A673 (cell line): ENCODE measurements at places on chromosomes 3 and 15. TPM values are rescaled to one million over a fixed set of nuclear protein-coding genes. Genes with fewer than 3 reads are reported as not detected.

- DNase-seq: peak; percentile 64
Measured at GRCh38 chr3:169813757-169814517, 1.2 kb upstream of the LRRC34 start.

DNA sequence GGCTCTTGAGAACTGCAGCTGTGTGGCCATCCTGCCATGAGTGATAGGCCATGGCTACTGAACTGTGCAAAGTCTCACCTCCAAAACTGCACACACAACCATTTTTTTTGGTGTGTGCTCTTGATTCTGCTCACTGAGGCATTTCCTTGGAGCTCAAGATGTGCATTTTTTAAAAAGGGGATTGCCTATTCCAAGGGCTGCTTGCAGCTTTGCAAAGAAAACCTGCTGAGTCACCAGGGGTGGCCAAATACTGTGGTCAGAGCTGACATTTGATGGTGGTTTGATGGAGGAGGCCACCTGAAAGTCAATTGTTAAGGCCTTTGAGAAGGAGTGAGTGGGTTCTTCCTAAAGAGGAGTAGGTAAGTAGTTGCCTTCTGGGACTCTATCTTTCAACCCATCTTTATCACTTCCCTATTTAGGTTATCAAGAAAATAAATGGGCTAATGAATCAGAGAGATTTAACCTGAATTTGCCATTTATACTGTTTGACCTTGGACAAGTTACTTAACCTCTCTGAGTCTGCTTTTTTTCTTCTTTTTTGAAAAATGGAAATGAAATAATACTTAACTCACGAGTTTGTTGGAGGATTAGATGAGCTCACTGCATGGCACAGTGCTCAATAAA is 87.9 kb downstream of the CHST2 start:
- no peak for DNase-seq

CGNL1 gene
- 0.58 and 1.1 TPM in 2 replicates for total RNA-seq

GRCh38 chr3:51374456-51374855 is 10.6 kb upstream of the MANF start:
- no peak for DNase-seq

- DNase-seq: no peak
Measured at GRCh38 chr15:70643783-70644125, 119.6 kb downstream of the UACA start.

VGLL3 gene
- total RNA-seq: 20.7 and 26.8 TPM in 2 replicates

GRCh38 chr15:35215093-35215492 is 130.0 kb upstream of the NANOGP8 start:
- DNase-seq: no peak

KNG1 gene
- not detected in 2 replicates for total RNA-seq

MUC20 gene
- total RNA-seq: 1.1 and 1.3 TPM in 2 replicates

DNA sequence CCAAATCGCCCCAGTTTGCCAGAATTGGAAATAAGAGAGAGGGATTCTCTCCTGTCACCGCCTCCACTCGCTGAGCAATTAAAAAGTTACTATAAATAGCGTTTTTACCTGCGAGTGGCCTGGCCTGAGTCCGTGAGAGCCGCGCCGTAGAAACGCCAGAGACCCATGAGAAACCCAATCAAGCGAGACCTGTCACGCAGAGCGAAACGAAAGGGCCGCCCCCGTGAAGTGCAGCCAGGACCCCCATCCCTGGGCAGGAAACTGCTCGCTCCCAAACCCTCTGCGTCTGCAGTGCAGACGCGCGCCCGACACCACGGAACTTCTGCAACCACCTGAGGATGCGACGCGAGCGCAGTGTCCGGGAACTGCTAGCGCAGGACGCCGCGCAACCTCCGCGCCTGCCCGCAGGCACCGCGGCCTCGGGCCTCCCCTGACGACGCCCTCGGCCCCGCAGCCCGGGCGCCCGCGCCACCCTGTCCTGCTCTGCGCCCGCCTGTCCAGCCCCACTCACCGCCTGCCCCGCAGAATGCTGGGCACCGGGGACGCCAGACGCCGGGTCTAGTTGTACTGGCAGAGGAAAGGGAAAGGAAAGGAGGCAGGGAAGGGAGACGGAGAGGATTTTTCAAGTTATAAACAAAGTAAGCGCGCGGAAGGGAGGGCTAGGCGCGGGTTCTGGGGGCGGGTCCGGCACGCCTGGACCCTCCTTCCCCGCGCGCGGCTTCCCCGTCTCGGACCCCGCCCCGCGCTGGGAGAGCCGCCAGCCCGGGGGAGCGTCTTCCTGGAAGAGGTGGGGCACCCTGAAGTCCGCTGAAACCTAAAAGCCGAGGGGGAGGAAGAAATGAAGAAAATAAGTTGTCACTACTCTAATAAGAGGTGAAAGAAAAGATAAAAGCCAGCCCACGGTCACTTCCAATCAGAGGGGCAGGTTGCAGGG is at the start of gene PLSCR4:
Gene PLSCR4 (minus strand): TSS at position 657 of the 934 bp plus-strand sequence. CDS start 29,034 bp downstream, outside the sequence.
- peak; percentile 60 for DNase-seq

- no peak for DNase-seq
Measured at GRCh38 chr3:122410111-122410510, 5.8 kb downstream of the WDR5B start.

FAH gene
- 2.0 and 5.3 TPM in 2 replicates for total RNA-seq

DNA sequence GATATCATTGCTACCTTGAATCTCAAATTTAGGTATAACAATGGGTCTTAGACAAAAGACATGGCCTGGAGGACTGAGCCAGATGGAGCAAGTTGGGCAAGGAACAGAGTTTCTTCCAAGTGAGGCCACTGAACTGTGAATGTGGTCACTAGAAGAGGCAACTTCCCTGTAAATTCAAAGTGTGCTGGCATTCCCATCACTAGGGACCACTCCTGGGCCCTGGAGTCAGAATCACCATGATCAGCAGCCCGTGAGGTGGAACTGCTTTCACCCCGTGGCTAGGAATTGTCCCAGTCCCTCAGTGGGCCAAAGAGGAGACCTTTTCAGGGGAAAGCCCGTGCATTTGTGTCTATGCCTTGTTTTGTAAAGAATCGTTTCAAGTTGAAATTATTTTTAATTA is 47.3 kb downstream of the HES1 start:
- DNase-seq: no peak

GRCh38 chr15:51315726-51316125 is 22.7 kb downstream of the CYP19A1 start:
- DNase-seq: no peak

CCRL2 gene
- not detected in 2 replicates for total RNA-seq

GRCh38 chr15:91291673-91292072 is 191.6 kb downstream of the SV2B start:
- DNase-seq: peak; percentile 12

LRRC31 gene
- not detected in 2 replicates for total RNA-seq

- no peak for DNase-seq
Measured at GRCh38 chr3:67228136-67228535, 230.0 kb downstream of the KBTBD8 start.

USP19 gene
- total RNA-seq: 37.5 and 44.9 TPM in 2 replicates

DLEC1 gene
- total RNA-seq: not detected in 2 replicates

ZNF106 gene
- 98.1 and 102 TPM in 2 replicates for total RNA-seq

GRCh38 chr3:34323517-34323916 is 525.1 kb downstream of the PDCD6IP start:
- no peak for DNase-seq

GRCh38 chr15:41996921-41997592 is 23.8 kb downstream of the PLA2G4E start:
- no peak for DNase-seq

DNA sequence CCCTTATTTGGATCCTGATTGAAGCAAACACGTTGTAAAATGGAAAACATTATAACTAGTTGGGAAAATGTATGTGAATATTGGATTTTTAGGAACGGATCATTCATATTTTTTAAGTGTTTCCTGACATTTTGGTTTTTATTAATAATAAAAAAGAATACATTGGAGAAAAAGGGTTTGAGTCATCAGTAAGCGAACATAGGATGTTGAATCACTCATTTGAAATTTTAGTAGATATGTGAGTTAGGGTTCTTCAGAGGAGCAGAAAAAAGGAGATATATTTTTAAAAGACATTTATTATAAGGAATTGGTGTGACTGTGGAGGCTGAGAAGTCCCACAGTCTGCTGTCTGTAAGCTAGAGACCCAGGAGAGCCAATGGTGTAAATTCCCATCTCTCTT is 258.5 kb downstream of the PTPRG start:
- DNase-seq: no peak

FNDC3B gene
- total RNA-seq: 43.2 and 50.8 TPM in 2 replicates

TMEM212 gene
- total RNA-seq: not detected in 2 replicates

ALCAM gene
- total RNA-seq: 36.8 and 45.2 TPM in 2 replicates

GRCh38 chr3:179072100-179072438 is 460 bp upstream of the ZMAT3 start:
- no peak for DNase-seq

C3orf85 gene
- not detected in 2 replicates for total RNA-seq

GRCh38 chr3:133472242-133472641 is 72.4 kb downstream of the BFSP2 start:
- no peak for DNase-seq

- peak; percentile 49 for DNase-seq
Measured at GRCh38 chr15:73346735-73347312, 21.9 kb downstream of the HCN4 start.

DNA sequence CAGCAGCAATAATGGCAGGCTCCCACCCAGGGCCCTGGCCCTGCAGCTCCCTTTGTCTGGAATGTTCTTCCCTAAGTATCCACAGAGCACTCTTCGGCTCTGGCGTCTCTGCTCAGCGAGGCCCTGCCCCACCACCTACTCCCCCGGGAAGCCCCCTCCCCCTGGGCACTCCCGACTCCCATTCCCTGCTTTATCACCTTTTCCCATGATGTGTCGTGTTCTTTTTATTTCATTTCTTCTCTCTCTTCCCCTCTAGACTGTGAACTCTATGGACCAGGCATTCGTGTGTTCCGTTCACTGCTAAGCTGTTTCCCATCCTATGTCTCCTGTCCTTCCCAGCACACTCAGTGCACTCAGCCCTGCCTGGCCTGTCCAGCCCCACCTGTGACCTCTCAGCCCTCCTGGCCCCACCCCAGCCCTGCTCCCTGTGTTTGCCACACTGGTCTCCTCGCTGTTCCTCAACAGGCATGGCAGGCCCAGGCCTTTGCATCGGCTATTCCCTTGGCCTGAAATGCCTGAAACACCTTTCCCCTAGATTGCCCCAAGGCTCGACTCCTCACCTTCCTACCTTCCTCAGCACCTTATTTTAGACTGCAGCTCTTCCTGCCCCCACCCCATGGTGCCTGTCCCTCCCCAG is 107.4 kb downstream of the TPRA1 start:
- no peak for DNase-seq
